ENCODE measurements at places on chromosomes 11 and 22.

DNA sequence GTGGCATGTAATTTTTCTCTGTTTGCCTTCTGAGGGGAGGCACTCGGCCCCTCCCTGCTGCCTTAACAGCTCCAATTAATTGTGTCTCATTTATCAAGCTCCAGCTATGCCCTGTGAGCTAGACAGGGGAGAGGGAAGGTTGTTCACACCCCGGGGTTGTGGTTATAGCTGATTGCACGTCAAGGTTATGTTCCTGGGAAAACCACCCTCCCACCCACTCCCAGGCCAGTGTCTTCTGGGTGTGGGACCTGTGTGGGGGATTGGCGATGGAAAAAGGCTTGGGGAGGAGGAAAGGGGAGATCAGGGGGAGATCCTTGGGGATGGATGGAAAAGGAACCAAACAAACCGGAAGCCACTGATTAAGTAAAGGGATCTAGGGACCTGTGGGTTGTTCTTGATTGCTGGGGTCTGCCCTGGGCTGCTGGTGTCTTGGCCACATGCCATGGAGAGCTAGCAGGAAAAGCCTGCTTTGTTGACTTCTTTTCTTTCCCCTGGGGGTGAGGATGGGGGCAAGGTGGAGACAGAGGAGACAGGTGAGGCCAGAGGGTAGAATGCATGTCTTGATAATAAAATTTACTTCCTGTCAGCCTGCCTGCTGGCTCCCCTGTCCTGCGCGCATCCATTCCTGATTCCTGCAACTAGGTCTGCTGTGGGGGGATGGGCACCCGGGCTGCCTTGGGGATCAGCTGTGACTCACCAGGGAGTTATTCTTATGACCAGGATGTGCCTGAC is 13.5 kb upstream of the SORL1-AS1 start:
- DNase-seq, result peak; percentile 92

GRCh38 chr11:61126256-61126655 is 24.0 kb downstream of the CD5 start:
- DNase-seq, result no peak

DNA sequence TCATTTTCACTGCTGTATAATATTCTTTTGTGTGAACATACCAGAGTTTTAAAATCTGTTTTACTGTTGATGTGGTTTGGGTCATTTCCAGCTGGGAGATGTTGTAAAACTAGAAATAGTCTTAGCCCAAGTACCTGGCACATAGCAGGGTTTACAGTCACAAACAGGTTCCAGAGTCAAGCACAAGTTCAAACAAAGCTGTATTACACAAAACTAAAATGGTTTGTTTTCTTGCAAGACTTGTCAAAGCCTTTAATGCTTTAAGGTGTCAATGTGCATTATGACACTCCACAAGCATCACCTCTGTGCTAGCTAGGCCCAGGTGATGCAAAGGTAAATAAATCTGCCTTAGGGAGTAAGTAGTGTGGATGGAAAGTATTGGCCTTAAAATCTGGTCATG is 379.1 kb downstream of the MN1 start:
- no peak for DNase-seq

- DNase-seq, result no peak
Observed at GRCh38 chr11:57339328-57339727, 1.2 kb downstream of the P2RX3 start.

GRCh38 chr22:22479999-22480532 is 28.5 kb downstream of the ZNF280B start:
- DNase-seq, result no peak

GRCh38 chr11:114784891-114785290 is 106.6 kb downstream of the NXPE2 start:
- DNase-seq, result no peak

GRCh38 chr11:62607714-62608113 is 4.9 kb downstream of the EML3 start:
- no peak for DNase-seq

DNA sequence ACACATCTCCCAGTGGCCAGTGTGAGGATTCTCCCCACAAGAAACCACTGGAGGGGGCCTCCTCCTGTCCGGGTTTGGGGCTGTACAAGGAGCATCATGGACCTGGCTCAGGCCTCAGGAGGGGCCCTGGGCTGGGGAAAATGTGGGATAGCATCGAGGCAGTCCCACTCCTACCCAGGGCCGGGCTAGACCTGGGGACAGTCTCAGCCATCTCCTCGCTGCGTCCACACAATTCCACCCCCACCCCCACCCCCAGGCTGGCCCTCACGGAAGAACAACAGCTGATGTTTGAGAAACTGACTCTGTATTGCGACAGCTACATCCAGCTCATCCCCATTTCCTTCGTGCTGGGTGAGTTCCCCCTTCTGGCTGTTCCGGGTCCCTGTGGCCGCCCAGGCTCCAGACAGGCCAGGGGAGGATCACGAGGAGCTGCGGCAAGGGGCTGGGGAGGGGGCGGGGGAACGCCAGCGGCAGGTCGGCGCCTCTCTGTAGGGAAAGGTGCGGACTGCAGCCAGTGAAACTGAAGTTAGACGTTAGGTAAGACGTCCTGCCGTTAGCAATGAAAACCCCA is 4.8 kb downstream of the BEST1 start:
- DNase-seq, result peak; percentile 80

- no peak for DNase-seq
Observed at GRCh38 chr11:33953289-33953688, 61.4 kb upstream of the LMO2 start.

- DNase-seq, result no peak
Observed at GRCh38 chr22:39374191-39374590, 24.4 kb downstream of the SYNGR1 start.

GRCh38 chr11:65498042-65498726 is 661 bp upstream of the MALAT1 start:
- no peak for DNase-seq

DNA sequence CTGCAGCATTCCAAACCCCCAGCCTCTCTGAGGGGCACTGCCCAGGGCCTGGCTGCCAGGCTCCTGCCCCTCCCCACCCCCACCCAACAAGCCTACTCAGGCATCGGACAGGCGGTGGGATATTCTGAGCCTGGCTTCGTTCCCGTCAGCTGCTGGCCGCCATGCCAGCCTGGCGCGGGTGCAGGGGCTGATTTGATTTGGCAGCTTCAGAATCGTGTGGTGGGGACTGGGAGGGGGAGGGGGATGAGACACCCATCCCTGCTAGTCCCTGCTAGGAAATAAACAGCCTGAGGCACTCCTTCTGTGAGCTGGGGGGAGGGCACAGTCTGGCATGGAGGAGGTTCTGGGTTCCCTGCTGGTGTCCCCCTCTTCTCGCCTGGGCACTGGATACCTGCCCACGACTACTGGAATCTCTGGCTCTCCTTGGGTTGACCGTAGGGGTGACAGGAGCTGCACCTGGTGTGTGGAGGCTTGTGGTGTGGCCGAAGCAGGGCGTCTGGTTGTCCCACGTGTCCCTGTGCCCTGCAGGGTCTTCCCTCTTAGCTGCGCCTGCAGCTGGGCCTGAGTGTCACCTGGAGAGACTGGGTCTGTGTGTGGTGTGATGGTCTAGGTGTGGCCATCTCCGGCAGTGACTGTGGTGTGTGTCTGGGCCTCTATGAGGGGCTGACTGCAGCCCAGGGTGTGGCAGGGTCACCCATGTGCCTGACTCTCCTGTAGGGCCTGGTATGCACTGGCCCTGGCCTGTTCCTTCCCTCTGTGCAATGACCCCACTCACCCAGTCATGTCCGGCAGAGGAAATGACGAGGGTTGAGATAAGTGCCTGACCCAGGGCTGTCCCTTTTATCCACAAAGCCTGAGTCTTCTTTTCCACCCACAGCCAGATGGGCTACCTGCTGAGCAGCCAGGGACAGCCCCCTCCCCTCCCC is 42.2 kb downstream of the PDE2A start:
- no peak for DNase-seq

DNA sequence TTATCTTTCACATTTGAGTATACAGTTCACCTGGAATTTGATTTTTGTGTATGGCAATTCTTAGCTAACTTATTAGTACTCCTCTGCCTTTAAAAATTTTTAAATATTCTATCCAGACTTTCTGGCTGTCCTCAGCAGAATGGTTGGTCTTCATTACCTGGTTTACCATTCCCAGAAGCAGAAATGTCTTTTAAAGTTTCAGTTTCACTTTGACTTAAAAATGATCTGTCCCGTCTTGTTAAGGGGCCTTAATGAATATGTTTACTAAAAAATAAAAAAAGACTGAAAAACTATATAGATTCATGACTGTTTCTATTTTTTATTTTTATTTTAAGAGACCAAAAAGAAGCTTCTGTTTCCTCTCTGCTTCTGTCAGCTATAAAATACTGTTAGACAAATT is 70.5 kb upstream of the TNRC6B start:
- DNase-seq, result no peak

GRCh38 chr11:35236667-35237003 is 97.7 kb downstream of the CD44 start:
- DNase-seq, result no peak

DNA sequence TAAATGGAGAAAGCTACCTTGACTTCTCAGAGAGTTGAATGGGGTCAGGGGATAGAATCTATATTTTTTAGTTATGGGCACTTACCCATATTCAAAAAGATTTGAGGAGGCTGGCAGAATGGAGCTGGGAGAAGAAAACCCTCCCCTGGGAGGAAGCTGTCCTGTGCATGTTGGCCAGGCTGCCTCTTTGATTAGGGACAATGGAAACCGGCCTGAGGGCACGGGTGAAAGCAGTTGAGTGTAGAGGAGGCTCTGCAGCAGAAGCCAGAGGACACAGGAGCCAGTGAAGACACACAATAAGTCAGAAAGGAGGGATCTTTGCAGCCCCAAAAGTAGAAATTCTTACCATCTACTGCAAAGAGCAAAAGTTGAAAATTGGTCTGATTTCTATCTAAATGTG is 66.6 kb upstream of the B3GAT1 start:
- peak; percentile 30 for DNase-seq
